CD4-positive, alpha-beta T cell treated with Interleukin-21 for 1 hour (primary cell): ENCODE measurements at places on chromosomes 12 and 14.

- peak; percentile 45 for DNase-seq
Observed at GRCh38 chr12:122871851-122872780, 23.8 kb downstream of the VPS37B start.

DNA sequence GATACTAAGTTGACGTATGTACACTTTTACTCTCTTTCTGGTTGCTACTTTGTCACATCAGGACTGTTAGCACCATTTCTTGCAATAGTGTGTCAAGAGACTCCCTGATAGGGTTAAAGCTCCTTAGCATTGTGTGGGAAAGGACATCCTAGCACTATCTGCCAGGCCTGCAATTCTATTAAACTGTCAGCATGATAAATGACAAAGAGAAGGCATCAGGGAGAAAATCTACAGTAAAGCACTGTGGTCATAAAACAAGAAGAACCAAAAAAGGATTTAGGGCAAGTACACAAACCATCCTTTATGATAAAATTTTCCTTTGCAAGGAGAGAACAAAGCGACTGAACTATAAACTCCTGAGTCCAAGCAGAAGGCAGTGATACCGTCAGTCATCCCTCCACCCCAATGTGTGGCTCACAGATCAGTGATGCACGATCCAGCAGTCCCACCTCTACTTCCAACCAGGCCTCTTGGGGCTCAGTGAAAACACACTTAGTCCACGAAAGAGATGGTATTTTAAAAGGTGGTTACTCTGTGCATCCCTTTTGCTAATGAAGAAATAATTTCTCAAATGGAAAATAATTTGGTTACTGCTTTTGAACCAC lies 31.4 kb upstream of the SLC35F4 start:
- no peak for DNase-seq

DNA sequence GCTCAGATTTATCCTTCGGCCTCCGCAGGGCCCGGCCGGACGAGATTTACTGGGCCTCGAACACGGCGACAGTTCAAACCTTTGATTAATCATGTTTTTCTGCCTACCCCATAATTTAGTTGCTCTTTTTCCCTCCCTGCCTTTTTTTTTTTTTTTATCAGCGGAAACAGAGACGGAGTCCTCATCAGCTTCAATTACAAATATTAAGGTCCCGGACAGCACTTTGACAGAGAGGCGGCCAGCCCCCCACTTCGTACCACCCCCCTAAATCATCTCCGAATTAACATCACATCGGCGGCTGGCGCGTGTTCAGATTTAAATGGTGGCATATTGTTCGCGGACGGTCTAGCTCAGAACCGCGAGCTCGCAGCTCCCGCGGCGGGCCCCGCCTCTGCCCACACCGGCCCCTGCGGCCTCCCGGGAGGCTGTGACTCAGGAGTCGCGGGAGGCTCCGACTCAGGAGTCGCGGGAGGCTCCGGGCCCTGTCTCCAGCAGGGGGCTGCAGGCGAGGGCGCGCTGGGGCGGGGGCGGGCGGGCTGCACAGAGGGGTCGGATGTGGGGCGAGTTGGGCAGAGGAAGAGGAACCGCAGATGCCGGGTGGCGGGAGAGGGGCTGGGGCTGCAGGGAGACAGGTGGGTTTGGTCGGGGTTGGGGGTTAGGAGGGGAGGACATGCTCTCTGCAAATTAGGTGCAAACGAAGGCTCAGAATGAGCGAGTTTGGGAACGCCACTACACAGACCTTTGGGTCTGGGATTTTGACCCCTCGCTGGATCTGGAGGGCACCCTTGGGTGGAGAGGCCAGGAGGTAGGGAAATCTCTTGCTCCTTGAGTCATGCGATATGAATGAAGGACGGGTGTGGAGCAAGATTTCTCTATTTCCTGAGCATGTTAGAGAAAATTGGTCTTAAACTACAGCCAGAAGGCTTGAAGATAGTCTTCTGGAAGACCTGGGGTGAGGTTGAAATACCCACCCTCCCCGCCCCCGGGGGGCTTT lies 19.6 kb upstream of the ATP5MC2 start:
- DNase-seq, result peak; percentile 17

GRCh38 chr12:53956914-53957536 lies 2.3 kb downstream of the HOXC12 start:
- DNase-seq, result no peak

DNA sequence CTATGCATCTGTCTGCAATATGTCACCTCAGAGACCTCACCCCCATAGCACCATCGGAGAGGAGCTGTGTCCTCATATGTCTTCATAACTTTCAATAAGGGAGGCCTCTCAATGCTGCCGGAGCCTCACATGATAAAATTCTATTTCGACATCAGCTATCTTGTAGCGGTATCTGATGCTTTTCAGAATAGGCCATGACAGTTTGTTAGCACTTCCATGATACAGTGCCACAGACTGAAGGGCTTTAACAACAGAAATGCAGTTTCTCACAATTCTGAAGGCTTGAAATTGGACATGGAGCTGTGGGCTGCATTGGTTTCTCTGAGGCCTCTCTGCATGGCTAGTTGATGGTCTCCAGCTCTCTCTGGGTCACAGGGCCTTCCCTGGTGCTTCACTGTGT lies 125.0 kb upstream of the PZP start:
- no peak for DNase-seq

DNA sequence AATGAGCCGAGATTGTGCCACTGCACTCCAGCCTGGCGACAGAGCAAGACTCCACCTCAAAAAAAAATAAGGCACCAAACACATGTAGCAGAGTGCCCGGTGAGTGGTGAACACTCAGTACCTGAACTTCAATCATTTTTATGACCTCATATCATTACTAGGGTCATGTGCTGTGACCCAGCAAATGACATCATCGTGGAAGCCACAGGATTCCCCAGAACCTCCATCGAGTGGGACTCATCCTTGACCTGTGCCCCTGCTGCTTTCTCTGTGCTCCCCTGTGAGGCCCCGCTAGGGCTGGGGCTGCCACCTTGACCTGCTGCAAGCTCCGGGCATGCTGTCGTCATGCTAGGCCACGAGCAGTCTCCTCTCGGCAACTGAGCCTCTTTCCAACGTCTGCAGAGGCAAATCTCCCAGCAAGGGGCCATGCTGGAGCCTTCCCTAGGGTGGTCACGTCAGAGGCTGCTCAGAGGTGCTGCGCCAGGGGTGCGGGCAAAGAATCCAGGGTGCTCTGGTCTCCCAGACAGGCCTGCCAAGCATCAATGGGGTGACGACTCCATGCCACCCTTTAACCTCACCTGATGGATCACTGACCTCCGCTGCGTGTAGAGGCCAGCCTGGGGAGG lies 18.5 kb downstream of the GLTP start:
- DNase-seq, result no peak

DNA sequence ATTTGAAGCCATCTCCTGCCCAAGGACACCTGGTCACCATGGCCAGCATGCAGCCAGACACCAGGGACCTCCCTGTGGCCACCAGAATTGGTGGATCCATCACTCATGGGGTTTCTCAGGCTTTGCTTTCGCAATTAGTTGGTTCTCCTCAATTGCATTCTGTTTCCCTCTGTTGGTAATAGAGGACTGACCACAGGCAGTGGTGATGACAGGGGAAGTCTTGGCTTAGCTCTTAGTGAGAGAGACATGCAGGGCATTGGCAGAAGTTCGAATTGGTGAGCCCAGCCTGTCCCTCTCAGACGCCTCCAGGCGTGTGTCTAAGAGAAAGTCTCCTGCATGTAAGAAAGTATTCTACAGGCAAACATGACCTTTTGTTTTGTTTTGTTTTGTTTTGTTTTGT lies 21.3 kb downstream of the HCAR2 start:
- DNase-seq, result peak; percentile 4

- DNase-seq, result no peak
Observed at GRCh38 chr14:89212386-89213235, 204.4 kb downstream of the FOXN3 start.

- no peak for DNase-seq
Observed at GRCh38 chr12:80053051-80053790, 46.1 kb upstream of the OTOGL start.

- DNase-seq, result no peak
Observed at GRCh38 chr12:22248121-22248520, 86.4 kb downstream of the ST8SIA1 start.

DNA sequence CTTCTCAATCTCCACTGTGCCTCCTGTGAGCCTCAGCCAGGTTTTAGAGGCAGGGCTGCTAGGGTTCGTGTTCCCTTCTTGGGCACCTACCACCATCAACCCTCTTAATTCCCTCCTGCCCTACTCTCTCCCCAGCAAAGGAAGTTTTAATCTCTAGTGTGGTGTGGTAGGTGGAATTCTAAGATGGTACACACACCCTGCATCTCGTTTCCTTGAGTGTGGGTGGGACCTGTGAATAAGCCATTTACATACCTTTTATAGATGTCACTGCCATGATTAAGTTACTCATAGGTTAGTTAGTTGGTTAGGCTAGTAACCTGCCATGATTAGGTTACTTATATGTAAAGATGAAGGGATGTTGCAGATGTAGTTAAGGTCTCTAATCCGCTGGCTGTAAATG lies 114.8 kb upstream of the VRK1 start:
- DNase-seq, result no peak

GRCh38 chr14:90785876-90786450 lies 30.3 kb downstream of the TTC7B start:
- no peak for DNase-seq
